ENCODE measurements at places on chromosomes 5 and 9.

GRCh38 chr5:14236757-14237156, 93.6 kb downstream of the TRIO start:
- DNase-seq, result no peak

DNA sequence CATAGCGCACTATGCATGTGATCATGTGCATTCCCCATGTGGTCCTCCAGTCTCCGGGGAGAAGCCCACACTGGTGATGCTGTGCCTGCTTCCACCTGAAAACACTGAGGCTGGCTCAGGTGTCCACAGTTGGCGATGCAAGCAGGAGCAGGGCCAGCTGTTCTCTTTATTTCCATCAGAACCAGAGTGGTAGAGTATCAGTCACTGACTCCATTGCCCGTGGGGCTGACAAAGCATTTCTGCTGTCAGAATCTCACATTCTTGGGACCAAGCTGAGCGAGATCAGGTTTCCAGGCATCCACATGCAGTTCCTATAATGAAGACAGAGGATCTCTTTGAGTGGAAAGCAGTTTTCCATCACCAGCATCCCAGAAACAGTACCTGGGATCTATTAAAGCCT, 52.5 kb downstream of the GADD45G start:
- DNase-seq, result no peak

- DNase-seq, result no peak
Measured at GRCh38 chr9:97136421-97136820, 97.5 kb upstream of the CTSV start.

- DNase-seq, result no peak
Measured at GRCh38 chr5:82901281-82901888, 175.8 kb downstream of the TMEM167A start.

- no peak for DNase-seq
Measured at GRCh38 chr5:115297031-115297430, 577 bp upstream of the CCDC112 start.

DNA sequence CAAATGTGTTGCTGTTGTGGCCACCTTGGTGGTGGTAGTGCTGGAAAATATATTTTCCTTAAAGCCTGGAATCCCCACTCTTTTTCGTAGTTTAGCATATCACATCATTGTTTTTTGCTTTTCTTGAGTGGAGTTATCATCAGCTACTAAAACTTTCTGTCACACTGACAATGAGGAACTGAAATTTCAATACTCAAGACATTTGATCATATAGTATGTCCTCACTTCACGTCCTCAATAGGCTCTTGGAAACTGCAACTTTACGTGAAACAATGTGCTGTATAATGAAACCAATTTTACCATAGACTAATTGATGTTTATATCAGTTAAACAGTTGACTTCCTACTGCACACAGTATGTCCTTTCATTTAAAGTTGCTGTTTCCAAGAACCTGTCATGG, 265.8 kb downstream of the ADGRV1 start:
- DNase-seq, result no peak
